ENCODE measurements at places on chromosomes 1 and 21. TPM values are rescaled to one million over a fixed set of nuclear protein-coding genes. Genes with fewer than 3 reads are reported as not detected.

- peak; percentile 75 for DNase-seq
Measured at GRCh38 chr1:152347116-152347728, 12.6 kb downstream of the FLG2 start.

DNA sequence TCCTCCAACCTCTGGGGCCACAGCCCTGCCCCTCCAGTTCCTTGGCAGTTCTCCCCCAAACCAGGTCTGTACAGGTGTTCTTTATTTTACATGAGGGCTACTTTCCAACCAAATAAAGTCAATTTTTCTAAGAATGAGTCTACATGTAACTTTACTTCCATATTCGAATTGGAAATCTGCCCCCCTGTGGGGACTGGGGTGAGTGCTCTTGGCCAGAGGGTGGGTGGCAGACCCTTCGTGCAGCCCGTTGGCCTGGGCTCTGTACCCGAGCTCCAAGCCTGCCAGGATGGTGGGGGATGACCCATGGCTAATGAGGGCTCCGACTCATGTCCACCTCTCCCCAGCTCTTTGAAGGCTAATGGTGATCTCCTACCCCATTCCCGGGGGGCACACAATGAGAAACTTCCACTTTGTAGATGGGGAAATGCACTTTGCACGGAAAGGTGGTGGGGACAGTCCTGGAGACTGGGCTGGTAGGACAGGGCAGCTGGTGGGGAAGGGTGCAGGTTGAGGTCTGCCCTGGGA lies 589 bp upstream of the CATSPER4 start:
- DNase-seq = no peak

- no peak for DNase-seq
Measured at GRCh38 chr1:10540277-10541005, 65.7 kb downstream of the PEX14 start.

GRCh38 chr1:63782982-63783381 lies 9.2 kb downstream of the ROR1 start:
- no peak for DNase-seq

DNA sequence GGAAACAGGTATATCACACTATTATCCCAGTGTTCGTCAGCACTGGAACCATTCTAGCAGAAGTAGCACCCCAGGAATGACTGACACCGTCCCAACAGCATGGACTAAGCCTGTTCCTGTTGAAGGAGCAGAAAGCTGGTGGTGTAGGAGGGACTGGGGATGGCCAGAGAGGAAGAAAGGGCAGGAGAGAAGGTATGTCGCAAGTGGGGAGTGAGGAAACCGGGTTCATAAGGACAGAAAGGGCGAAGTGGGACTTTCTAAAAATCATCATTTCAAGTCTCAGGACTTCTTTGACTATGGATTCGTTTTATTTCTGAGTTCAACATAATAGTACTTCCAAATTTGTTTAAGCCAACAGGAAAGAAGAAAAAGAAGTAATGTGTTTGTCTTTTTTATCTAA lies 19.7 kb upstream of the MX1 start:
- DNase-seq = no peak

- no peak for DNase-seq
Measured at GRCh38 chr1:15290382-15290781, 43.4 kb downstream of the FHAD1 start.

GRCh38 chr1:9927259-9927658 lies 15.9 kb downstream of the LZIC start:
- no peak for DNase-seq

DNA sequence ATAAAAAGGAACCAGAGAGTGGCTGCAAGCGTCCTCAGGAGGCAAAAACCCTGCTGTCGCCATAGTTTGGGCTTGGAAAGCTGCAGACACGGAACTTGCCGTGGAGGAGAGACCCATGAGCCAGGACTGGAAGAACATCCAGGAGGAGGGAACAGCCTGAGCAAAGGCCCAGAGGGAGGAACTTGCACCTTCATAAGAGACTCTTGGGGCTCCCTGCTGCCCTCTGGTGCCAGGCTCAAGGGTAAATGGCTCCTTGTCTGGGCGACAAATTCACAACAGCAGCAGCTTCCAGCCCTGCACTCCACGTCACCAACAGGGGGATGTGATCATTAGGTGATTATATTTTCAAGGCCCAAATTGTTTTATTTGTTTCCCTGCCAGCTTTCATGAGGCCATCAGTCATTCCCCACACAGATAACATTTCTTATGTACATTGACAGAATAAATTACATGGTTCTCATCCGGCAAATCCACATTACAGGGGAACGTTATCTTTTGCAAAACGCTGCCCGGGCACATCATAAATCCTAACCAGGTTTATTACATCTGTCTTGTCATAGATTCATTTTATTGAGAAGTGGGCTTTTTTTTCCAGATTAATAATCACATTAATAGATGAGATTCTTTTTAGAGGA lies 143.0 kb upstream of the GRIK3 start:
- peak; percentile 49 for DNase-seq

DNA sequence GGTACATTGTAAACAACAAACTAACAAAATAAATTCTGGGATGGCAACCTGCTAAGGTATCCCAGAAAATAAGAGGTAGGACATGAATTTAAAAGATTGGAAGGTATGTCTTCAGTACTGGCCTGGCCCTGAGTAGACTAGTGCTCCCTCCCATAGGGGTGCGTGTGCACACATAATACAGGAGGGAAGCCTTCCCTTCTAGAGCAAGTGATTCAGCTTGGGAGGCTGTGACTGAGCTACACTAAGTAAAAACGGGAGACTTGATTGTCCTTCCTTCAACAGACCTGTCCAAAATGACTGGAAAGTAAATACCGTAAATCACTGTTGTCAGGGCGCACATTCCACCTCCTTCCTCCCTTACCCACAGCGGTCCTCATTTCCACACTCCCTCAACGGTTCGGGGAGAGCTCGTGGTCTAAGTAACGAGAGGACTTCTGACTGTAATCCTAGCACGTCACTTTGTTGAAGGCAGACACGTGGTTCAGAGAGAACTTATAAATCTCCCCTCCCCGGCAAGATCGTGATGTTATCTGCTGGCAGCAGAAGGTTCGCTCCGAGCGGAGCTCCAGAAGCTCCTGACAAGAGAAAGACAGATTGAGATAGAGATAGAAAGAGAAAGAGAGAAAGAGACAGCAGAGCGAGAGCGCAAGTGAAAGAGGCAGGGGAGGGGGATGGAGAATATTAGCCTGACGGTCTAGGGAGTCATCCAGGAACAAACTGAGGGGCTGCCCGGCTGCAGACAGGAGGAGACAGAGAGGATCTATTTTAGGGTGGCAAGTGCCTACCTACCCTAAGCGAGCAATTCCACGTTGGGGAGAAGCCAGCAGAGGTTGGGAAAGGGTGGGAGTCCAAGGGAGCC lies at the start of gene TGFB2:
TGFB2 (plus strand) TSS at position 523 of the 859 bp plus-strand sequence. CDS start 1,366 bp downstream, outside the sequence.
- DNase-seq = peak; percentile 75

GRCh38 chr1:94339206-94339927 lies 78.8 kb upstream of the ABCD3 start:
- no peak for DNase-seq

CADM3 gene
- total RNA-seq = not detected

MYCL gene
- 0.59 TPM for total RNA-seq

KCND3 gene
- total RNA-seq = not detected

ZFP69 gene
- total RNA-seq = 2.9 TPM

OR2T33 gene
- total RNA-seq = not detected

CYP4A22 gene
- total RNA-seq = not detected

TLR5 gene
- 17.3 TPM for total RNA-seq

CD84 gene
- total RNA-seq = not detected

Data from Calu3 (cell line).